ENCODE measurements at places on chromosomes 7 and 10.

DNA sequence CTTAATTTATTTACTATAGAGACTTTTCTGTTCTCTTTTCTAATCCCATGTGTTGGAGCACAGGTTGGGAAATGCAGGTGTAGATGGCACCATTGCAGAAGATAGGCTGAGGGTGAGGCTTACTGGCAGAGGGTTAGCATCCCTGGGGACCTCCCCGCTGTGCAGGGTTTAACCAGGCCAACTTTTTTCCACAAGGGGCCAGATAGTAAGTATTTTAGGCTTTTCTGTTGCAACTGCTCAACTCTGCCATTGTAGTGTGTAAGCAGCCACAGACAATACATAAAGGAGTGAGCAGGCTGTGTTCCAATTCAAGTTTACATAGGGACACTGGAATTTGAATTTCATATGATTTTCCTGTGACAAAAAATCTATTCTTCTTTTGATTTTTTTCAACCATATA, 34.6 kb upstream of the AOAH start:
- DNase-seq, result no peak

- DNase-seq, result no peak
Measured at GRCh38 chr7:128906001-128906765, 4.3 kb downstream of the KCP start.

- no peak for DNase-seq
Measured at GRCh38 chr10:104054430-104054829, 31.2 kb downstream of the COL17A1 start.

DNA sequence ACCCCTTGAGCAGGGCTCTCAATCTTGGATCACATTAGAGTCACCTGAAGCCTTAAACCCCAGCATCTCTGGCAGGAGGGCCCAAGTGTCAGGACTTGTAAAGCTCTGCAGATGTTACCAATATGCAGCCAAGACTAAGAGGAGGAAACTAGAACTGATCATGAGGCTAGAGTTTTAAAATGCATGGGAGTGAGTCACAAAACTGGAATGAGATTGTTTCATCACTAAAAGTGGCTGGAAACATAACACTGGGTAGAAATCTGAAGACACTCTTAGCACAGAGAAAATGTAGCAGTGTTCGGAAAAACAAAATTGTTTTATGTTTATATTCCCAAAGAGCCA, 63.3 kb upstream of the GHITM start:
- no peak for DNase-seq

- no peak for DNase-seq
Measured at GRCh38 chr10:46520381-46520780, 36.1 kb downstream of the GPRIN2 start.

DNA sequence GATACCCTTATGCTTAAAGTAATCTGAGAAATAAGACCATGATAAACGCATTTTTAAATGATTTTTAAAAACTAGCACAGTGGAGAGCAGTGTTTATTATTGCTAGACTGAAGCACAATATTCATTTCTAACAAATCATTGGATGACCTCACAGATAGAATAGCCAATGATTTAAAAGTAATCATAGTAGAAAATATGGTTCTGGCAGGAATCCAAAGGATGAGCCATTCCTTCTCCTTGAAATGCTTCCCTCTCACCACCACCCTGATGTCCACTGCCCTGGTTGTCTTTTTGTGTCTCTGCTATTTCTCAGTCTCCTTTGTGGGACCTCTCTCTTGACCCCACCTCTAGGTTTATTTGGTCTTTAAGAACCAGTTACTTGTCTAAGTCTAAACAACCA, 64.9 kb downstream of the PRKG1 start:
- DNase-seq, result no peak

- no peak for DNase-seq
Measured at GRCh38 chr7:24366876-24367275, 82.9 kb downstream of the NPY start.

DNA sequence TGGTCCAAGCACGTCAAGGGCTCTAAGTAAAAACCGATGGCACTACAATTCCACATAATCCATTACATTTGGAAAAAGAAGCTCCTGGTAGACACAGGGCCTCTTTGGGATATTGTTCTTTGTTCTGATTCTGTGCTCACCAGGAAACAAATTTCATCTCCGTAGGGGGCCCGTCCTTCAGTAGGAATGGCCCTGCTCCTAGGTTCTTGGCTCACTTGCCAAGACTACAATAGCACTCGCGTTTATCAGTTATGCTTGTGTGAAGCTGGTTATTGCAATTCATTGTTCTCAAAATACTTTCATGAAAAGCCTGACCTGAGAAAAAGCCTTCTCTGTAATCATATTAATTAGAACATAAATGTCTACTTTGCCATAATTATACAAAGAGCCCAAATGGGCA, 10.3 kb upstream of the ZC3HAV1L start:
- no peak for DNase-seq

DNA sequence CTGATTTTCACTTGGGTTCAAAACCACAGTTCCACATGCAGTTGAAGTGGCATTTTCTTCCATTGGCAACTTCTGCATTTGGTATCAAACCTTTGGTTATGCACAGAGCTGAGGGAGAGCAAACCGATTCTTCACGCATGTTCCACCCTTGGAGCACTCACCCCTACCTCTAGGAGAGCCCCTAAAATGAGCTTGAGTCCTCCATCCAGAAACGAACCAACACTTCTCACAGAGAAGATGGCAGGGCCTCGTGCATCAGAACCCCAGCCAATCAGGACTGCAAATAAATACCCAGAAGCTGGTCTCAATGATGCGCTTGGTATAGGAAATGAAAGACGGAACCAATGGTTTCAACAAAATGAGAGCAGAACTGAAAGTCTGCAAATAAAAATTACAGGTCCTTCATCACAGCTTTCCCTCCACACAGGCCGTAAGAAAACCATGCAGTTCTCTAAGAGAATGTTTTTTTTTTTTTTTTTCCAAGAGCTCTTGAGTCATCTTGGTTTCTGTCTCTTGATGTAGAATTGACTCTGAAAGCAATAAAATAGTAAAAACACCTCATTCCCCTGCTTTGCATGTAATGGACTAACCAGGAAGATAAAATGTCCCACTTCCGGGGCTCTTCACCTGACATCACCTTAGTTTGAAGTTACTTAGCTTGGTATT, 23.9 kb downstream of the KLF6 start:
- DNase-seq, result no peak

DNA sequence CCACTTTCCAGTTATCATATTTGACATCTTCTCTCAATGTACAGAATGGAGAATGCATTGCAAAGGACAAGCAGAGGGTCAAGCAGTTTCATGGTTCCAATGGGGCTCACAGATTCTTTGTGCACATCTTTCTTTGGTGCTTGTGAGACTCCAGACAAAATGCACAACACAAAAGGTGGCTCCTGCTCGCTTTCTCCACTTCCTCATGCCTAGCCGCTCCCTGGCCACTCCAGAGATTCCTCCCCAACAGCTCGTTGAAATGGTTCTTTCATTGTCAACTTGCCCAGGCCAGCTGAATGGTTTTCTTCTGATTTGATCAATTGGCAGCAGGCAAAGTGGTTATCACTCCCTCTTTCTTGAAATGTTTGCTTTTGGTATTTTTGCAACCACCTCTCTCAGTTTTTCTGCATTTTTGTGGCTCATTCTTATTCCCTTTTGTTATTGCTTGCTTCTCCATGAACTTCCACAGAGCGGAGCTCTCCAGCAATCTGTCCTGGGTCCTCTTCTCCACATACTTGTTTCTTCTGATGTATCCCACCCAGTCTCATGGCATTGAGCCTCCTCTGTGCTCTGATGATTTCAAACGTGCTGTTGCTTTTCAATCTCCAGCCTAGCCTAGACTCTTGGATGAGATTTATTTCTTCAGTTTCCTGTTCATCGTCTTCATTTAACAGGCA, 507.8 kb upstream of the MKI67 start:
- no peak for DNase-seq

DNA sequence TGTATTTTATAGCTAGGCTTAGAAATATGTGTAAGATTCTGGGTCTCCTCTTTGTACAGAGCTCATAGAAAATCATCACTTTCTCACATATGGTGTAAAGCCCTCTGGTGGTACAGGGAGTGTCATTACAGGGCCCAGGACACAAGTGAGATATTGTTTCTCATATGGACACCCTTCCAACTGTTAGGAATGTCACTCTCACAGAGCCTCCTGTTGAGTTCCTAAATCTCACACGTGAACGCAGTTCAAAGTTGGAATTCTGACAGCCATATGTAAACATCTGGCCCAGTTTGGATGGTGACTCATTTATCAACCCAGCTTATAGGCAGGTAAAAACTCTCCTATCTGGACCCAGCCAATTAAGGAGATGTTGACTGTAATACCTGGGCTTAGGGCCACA, 35.4 kb upstream of the ZNF107 start:
- no peak for DNase-seq

- no peak for DNase-seq
Measured at GRCh38 chr10:71424496-71425194, 27.9 kb downstream of the CDH23 start.

GRCh38 chr7:140435252-140435895, 31.5 kb downstream of the RAB19 start:
- no peak for DNase-seq

DNA sequence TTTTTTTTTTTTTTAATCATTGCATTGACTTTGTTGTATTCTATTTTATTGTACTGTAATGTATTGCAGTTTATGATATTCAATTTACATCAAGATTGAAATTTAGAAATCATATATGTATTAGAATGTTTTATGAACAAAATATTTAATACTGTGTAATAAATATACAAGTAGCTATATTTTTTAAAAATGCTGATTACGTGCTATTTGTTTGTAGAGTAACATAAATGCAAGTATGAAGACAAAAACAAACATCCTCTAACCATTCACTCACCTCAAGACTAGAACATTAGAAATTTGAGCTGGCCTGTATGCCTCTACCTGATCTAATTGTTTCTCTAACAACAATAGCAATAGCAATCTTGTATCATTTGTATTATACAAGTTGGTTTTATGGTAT, 290.3 kb downstream of the GATA3 start:
- no peak for DNase-seq

DNA sequence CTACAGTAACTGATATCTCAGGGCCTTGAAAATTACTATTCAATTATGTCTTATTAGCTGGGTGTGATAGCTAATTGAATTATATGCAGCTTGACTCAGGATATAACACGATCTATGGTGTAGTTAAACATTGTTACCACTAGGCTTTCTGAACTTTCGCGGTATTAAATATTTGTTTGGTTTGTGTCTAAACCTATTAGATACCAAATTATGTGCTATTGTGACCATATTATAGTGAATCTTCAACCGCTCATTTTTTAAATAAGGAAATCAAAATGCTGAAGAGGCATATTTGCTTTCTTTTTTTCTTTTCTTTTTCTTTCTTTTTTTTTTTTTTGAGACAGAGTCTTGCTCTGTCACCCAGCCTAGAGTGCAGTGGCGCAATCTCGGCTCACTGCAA, 99.3 kb upstream of the RSU1 start:
- DNase-seq, result no peak

DNA sequence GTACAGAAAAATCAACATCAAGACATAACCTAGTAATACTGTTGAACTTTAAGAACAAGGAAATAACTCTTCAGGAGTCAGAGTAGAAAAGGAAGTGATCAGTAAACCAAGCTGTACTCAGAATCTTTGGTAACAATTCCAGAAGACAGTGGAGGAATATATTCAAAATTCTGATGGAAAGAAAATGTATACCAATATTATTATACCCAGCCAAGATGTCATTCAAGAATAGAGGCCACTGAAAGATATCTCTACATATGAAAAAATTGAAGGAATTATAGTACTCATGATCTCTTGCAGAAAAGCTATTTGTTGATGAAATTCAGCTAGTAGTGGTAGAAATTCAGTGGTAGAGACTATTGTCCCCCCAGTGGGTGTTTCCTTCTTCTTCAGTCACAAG, 182.6 kb upstream of the ZMIZ1 start:
- no peak for DNase-seq

DNA sequence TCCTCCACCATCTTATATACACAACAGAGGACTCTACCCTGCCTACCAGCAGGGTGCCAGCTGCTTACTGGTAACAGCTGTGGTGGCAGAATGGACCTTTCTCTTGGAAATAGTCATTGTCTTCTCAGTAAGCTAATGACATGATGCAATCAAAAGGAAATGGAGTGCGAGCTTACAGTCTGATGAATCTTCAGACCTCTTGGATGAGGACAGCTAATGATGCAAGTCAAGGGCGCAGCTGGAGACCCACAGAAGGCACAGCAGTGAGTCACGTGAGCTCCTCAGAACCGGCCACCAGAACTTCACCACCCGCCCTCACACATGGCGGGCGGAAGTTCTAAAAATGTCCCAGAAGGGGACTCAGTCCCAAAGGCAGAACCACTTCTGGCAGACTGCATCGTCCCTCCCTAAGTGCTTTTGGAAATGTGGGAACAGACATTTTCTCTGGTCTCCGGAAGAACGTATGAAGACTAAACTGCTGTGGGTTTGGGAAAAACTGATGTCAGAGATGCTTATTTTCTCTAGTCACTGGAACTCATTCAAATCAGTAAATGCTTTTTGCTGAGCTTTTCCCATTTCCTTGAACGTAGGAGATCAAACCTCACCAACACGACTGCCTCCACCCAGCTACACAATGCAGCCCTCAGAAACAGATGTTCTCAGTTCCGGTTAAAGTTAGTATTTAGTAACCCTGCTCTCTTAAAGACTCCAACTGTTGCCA, 96.4 kb downstream of the FAS start:
- no peak for DNase-seq

DNA sequence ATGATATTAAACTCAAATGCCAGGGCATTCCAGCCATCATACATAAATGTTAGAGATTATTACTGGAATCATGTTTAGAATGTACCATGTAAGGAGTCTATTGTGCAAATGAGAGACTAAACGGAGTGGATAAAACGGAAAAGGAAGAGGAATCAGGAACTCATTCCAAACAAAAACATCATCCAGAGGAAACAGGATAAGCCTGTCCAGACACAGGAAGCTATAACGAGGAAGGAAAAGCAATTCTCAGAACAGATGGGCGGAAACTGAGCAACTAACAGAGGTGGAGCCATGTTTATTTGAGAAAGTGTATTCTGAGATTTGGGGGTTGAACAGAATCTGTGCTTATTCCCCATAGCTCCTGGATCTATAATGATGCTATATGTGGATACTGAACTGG, 52.3 kb upstream of the TRIM24 start:
- no peak for DNase-seq

DNA sequence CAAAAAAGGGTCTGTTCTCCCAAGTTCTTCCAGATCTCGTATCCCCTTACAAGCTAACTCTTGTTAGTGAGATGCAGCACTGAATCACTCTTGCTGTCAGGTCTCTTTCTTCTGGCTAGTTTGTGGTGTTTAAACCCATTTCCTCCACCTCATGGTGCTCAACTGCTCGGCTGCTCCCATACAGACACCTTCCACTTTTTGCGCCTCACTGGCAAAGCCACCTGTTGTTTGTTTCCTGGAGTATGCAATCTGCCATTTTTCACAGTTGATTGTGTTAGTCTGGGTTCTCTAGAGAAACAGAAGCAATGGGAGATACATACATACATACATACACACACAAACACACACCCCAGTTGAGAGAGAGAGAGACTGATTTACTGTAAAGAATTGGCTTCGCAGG, 124.4 kb upstream of the SP8 start:
- no peak for DNase-seq

Data from right renal pelvis (tissue), 4 donors.